ENCODE measurements at places on chromosomes 1 and 21. TPM values are rescaled to one million over a fixed set of nuclear protein-coding genes. Genes with fewer than 3 reads are reported as not detected.

Gene NDUFS2
- total RNA-seq = 121 TPM

Gene FTCD
- 0.31 TPM for total RNA-seq

Gene SPRR2E
- not detected for total RNA-seq

Gene EFNA3
- not detected for total RNA-seq

Gene LEFTY2
- not detected for total RNA-seq

Gene MIB2
- 58.4 TPM for total RNA-seq

Gene SLFNL1
- 0.35 TPM for total RNA-seq

Gene PDE4B
- total RNA-seq = 16.2 TPM

Gene CYP4Z1
- 1.2 TPM for total RNA-seq

Gene FBXO2
- 12.5 TPM for total RNA-seq

Gene RBM8A
- 127 TPM for total RNA-seq

Gene LRRC38
- not detected for total RNA-seq

Gene LAPTM5
- 59.7 TPM for total RNA-seq

Gene FRRS1
- total RNA-seq = 2.7 TPM

Gene TPTE
- not detected for total RNA-seq

Gene CR1L
- total RNA-seq = not detected

Gene DIO1
- total RNA-seq = not detected

Gene RGSL1
- total RNA-seq = not detected

Gene GABPA
- 17.0 TPM for total RNA-seq

Gene VASH2
- total RNA-seq = 0.67 TPM

Gene SOAT1
- total RNA-seq = 12.0 TPM

Gene TLR5
- 5.3 TPM for total RNA-seq

Gene AIM2
- total RNA-seq = 0.54 TPM

Gene MMP23B
- total RNA-seq = 7.7 TPM

Gene CLDN14
- not detected for total RNA-seq

Gene S100A7
- total RNA-seq = 253 TPM

Gene RAB7B
- 2.4 TPM for total RNA-seq

Gene HPDL
- total RNA-seq = 0.40 TPM

Gene MIXL1
- not detected for total RNA-seq

Gene NTNG1
- total RNA-seq = 3.0 TPM

Gene TTLL7
- 59.3 TPM for total RNA-seq

Gene CFAP141
- total RNA-seq = not detected

Gene SELP
- 26.0 TPM for total RNA-seq

Gene RBP7
- total RNA-seq = 12.8 TPM
